ENCODE measurements at places on chromosomes 3 and 15.

- DNase-seq = no peak
Observed at GRCh38 chr3:9878700-9879099, 1.4 kb downstream of the CIDEC start.

DNA sequence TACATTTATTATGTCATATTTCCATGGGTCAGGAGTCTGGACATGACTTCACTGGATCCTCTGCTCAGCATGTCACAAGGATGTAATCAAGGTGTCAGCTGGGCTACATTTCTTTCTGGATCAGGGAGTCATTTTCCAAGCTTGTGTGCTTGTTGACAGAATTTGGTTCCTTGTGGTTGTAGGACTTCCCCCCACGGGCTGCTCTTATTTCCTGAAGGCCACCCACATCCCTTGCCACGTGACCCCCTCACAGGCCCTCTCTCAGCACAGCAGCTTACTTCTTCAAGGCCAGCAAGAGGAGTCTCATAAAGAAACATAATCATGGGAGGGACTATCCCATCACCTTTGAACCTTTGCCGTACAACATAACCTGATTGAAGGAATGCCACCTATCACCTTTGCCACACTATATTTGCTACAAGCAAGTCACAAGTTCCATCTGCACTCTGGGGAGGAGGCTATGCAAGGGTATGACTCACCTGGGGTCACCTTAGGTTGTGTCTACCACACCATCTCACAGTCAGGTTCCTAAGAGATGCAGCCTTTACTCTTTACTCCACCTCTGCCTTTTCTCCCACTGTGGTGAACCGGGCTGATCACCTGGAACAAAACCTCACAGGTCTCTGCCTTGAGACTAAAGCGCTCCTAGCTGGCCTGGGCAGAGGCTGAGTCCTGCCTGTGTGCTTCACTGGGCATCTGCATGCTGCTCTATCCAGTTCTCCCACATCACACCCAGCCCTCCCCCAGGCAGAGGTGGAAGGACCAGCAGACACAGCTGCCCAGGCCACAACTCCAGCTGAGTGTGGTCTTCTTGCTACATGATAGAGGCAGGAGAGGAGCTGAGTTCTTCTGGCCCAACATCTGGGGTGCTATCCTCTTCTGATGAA, 13.5 kb downstream of the RAB6B start:
- DNase-seq = no peak

- no peak for DNase-seq
Observed at GRCh38 chr15:38053205-38053604, 118.8 kb downstream of the TMCO5A start.

- DNase-seq = no peak
Observed at GRCh38 chr3:134852893-134853351, 57.9 kb downstream of the EPHB1 start.

GRCh38 chr3:117084739-117085270, 375.2 kb downstream of the TUSC7 start:
- peak; percentile 47 for DNase-seq
